Hair follicle dermal papilla cell (primary cell): ENCODE measurements at places on chromosomes 1 and 21. TPM values are rescaled to one million over a fixed set of nuclear protein-coding genes. Genes with fewer than 3 reads are reported as not detected.

CCDC27 gene
- not detected in 2 replicates for total RNA-seq

NID1 gene
- total RNA-seq, result 148 and 219 TPM in 2 replicates

OR2G6 gene
- not detected in 2 replicates for total RNA-seq

HRNR gene
- total RNA-seq, result under 0.01 TPM in 1 of 2 replicates, not detected in the other

FCRL2 gene
- total RNA-seq, result not detected in 2 replicates

SDHB gene
- 55.7 and 71.8 TPM in 2 replicates for total RNA-seq

CLDN14 gene
- not detected in 2 replicates for total RNA-seq

FHAD1 gene
- 11.1 and 14.9 TPM in 2 replicates for total RNA-seq

FMO1 gene
- total RNA-seq, result 3.4 and 5.8 TPM in 2 replicates

C1orf167 gene
- total RNA-seq, result 0.32 TPM in 1 of 2 replicates, not detected in the other

LAX1 gene
- total RNA-seq, result not detected in 2 replicates

RABGAP1L gene
- total RNA-seq, result 41.9 and 44.7 TPM in 2 replicates

DOCK7 gene
- 107 and 154 TPM in 2 replicates for total RNA-seq

TAS1R1 gene
- 0.49 and 0.65 TPM in 2 replicates for total RNA-seq

NPHS2 gene
- not detected in 2 replicates for total RNA-seq

DIRAS3 gene
- total RNA-seq, result 2.2 and 6.5 TPM in 2 replicates

FCMR gene
- total RNA-seq, result 0.32 and 0.73 TPM in 2 replicates

RGSL1 gene
- not detected in 2 replicates for total RNA-seq

SLC26A9 gene
- total RNA-seq, result 0.12 TPM in 1 of 2 replicates, not detected in the other

C1orf141 gene
- not detected in 2 replicates for total RNA-seq

SYT6 gene
- total RNA-seq, result under 0.01 TPM in 1 of 2 replicates, not detected in the other

SPATA21 gene
- not detected in 2 replicates for total RNA-seq

TCHH gene
- under 0.01 TPM in 1 of 2 replicates, not detected in the other for total RNA-seq

OR2M3 gene
- under 0.01 and 0.12 TPM in 2 replicates for total RNA-seq

CD84 gene
- not detected in 2 replicates for total RNA-seq

KCNT2 gene
- 1.8 and 4.7 TPM in 2 replicates for total RNA-seq

DDAH1 gene
- total RNA-seq, result 138 and 154 TPM in 2 replicates

LCE1E gene
- total RNA-seq, result not detected in 2 replicates

DISP3 gene
- total RNA-seq, result not detected in 2 replicates

RPF1 gene
- 23.4 and 25.0 TPM in 2 replicates for total RNA-seq

AKR1A1 gene
- total RNA-seq, result 94.0 and 103 TPM in 2 replicates
